ENCODE measurements at places on chromosomes 12 and 14.

GRCh38 chr12:114838480-114838879 is 154.5 kb upstream of the TBX3 start:
- no peak for DNase-seq

DNA sequence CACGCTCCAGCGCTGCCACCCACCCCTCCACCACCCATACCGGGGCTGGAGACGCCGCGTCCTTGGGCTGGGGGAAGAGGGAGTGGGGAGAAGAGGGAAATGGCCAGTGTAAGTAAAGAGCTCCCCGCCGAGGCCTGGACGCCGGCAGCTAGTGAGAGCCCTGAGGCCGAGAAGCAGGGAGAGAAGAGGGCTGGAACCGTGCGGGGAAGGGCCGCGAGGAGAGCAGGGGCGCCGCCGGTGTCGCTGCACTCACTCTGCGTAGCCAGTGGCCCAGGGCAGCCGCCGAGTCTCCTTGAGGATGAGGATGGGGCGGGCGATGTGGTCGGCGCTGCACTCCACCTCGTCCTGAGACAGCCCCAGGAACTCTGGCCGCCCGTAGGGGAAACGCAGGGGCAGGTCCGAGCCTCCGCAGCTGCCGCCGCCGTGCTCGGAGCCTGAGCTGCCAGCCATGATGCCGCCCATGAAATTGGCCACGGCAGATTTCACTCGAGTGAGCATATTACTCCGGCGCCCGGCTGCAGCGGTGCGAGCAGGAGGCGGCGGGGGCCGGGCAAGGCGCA is 631 bp downstream of the PPM1H start:
- DNase-seq, result peak; percentile 28

- DNase-seq, result no peak
Observed at GRCh38 chr12:18296909-18297280, 35.6 kb downstream of the PIK3C2G start.

DNA sequence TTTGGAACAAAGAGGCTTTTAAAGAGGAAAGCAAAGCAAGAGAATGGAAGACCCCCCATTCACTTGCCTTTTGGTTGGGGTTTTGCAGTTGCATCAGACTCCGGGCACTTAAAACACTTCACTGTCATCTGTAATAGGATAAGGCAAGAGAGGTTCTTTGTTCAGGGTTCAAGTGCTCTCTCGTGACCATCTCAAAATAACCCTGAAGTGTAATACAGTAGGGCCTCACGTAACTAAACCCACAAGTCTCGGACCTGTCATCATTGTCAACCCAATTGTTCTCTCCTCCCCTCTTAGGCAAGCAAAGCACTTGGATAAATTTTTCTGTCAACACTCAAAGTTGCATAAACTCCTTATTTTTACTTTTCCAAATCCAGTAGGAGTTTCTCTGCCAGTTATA is 26.9 kb upstream of the MYBPC1 start:
- no peak for DNase-seq

GRCh38 chr12:52305921-52306705 is 14.8 kb upstream of the KRT81 start:
- no peak for DNase-seq

DNA sequence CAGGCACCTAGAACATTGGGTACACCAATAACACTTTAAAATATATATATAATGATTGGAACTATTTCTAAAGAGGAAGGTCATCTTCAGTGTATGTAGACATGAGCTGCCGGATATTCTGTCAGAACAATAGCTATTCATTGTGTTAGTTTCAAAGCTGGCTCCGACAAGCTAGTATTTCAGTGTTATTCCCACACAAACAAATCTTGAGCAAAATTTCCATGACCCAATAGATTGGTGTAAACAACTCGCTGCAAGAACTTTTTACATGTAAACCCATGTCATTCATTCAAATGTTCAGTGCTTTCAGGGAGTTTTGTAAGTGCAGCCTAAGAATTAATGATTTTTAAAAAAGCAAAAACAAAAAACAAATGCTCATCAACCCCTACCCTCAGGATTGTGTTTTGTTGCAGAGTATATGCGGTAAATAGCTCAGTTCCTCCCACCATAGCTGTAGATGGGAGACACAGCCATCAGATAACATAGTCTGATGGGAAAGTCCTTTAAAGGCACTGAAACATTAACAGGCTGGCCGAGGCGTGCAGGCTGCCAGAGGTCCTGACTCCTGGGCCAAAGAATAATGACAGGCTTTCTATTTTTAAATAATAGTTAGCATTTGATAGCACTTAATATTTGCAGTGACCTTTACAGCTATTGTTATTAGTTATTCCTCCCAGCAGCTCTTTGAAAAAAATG is 150.3 kb upstream of the ARHGAP5 start:
- no peak for DNase-seq

- DNase-seq, result peak; percentile 54
Observed at GRCh38 chr12:10191865-10192264, 13.0 kb downstream of the TMEM52B start.

GRCh38 chr12:88325076-88325815 is 183.1 kb downstream of the TMTC3 start:
- DNase-seq, result no peak

- no peak for DNase-seq
Observed at GRCh38 chr14:58812050-58812910, 174.5 kb downstream of the DACT1 start.

- DNase-seq, result no peak
Observed at GRCh38 chr14:32407130-32407529, 78.0 kb downstream of the AKAP6 start.

GRCh38 chr12:1797991-1798640 is 22.2 kb upstream of the LRTM2 start:
- DNase-seq, result no peak

DNA sequence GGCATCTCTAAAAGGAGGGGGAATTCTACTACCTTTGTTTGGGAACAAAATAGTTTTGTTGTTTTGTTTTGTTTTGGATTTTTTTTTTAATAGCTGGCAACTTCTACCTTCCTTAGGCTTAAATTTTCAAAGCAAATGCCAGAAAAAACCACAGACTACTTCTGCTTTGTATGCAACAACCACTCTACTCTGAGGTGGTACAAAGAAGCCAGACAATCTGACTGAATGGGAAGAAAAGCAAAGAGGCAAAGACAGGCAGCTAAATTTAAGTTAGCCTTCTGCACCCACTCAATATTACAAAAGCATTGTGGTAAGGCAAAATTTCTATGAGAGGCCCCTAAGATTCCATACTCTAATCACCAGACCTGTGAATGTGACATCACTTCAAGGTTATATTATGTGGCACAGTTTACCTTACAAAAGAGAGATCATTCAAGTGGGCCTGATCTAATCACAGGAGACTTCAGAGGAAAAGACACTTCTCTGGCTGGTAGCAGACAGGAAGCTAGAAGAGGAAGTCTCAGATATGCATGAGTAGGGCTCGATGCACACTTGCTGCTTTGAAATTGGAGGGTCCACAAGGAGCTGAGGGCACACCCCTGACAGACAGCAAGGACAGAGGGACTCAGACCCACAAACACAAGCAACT is 566.6 kb downstream of the RPS29 start:
- DNase-seq, result no peak

DNA sequence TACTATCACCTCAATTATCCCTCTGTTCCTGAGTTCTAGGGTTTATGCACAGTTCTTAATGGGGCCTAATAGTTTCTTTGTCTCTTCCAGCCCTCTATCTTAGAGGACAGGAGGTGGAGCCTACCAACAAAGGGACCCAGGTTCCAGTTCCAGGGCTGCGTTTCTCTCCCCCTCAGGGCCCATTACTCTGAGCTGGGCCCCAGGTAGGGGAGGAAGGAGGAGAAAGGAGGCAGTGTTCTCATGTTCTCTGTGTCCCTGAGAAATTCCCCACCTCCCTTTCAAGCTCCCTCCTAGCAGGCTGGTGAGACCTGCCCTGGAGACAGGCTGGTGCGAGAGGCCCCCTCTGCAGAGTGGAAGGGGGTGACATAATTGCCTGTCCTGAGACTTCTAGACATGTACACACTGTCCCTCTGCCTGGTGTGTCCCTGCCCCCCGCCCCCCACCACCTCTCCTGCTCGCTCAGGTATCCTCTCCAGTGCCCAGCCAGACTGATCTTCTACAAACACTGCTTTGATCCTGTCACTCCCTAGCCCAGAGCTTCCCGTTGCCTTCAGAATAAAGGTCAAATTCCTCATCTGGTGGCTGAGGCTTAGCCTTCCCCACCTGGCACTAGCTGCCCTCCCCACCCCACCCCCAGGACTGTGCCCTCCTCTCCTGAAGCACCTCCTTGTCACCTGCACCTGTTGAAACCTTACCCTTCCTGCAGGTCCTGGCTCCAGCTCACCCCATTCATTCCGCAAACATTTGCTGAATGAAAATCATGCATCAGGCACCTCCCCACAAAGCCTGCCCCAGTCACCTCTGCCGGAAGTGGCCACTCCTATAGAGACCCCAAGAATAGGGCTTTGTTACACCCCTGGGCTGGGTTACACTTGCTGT is 21.1 kb upstream of the KRT8 start:
- DNase-seq, result no peak

GRCh38 chr12:26713885-26714383 is 119.1 kb downstream of the ITPR2 start:
- DNase-seq, result no peak

GRCh38 chr14:54085841-54086240 is 129.2 kb upstream of the BMP4 start:
- no peak for DNase-seq

DNA sequence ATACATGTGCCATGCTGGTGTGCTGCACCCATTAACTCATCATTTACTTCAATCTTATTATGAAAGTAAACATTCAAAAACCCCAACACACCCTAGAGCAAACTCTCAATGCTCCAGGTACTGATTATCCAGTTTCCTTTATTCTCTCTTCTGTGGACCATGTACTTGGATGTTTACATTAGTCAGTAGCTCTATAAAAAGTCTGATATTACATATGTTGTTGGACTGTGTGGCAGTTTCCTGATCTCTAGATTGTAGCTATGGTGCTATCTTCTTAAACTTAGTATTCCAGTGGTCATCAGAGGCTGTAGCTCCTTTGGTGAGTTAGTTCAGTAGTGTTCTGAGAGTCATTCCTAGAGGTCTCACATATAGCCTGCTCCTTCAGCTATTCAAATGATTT is 25.1 kb upstream of the ITGA5 start:
- DNase-seq, result no peak

GRCh38 chr12:25320123-25321006 is 69.6 kb upstream of the KRAS start:
- DNase-seq, result no peak

GRCh38 chr12:42361909-42362646 is 36.1 kb downstream of the PPHLN1 start:
- no peak for DNase-seq

- no peak for DNase-seq
Observed at GRCh38 chr12:92503971-92504593, 198.7 kb upstream of the PLEKHG7 start.

DNA sequence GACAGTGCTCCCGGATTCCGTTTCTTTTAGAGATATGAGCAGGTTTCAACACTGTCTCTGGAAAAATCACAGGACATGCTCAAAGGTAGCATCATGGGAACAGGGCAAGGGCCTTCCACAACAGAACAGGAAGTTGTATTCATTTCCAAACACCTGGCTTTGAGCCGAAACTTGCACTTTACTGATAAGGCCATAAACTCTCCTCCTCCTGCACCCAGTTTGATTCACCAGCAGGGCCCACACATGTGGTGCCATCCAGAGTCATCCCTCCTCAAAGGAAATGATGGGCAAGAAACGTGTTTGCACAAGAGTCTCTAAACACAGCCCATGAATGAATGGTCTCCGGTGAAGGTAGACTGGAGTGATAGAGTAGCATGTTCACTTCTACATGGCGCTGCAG is 268.4 kb upstream of the FKBP4 start:
- DNase-seq, result no peak

DNA sequence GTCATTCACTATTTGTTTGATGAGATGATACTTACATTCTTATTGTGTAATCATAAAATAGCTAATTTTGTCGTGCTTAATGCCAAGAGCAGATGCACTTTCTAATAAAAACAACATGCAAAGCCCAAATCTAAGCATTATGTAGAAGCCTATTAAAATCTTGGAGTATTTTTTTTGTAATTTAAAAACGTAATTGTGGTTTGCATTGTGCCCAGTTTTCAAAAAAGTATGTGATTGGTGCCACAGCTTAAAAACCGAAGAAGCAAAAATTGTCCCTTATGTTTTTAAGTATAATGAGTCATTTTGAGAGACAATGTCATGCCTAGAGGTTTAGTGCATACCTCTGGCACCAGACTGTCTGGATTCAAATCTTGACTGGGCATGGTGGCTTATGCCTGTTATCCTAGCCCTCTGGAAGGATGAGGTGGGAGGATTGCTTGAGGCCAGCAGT is 464.8 kb upstream of the RGS6 start:
- DNase-seq, result no peak

DNA sequence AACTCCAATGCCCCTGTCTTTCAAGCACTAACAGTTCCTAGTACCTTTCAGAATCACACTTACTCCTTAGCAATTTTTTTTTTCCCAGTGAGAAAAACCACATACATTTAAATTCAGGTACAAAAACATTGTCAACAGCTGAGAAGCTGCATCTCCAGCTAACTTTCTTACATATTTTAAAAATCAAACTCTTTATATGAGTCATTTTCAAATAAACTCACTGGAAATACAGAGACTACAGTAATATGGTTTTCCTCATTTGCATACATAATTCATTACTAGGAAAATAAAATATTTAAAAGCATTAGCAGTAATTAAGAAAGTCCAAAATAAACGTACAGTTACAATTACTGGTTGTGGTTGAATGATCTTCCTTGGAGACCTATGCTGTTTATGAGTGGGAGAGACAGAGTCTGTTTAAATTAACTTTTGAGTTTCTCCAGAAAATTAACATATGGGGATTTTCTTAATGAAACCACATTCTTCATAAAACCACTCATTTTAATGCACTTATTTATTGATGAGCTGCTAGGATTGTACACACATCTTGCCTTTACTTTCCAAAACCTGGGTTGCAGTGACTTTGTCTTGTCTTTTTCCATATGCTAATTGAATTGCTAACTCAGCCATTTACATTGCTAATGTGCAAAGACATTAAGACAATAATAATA is 9.8 kb downstream of the MUCL1 start:
- DNase-seq, result no peak

GRCh38 chr12:113650476-113650875 is 178.8 kb upstream of the LHX5 start:
- no peak for DNase-seq

DNA sequence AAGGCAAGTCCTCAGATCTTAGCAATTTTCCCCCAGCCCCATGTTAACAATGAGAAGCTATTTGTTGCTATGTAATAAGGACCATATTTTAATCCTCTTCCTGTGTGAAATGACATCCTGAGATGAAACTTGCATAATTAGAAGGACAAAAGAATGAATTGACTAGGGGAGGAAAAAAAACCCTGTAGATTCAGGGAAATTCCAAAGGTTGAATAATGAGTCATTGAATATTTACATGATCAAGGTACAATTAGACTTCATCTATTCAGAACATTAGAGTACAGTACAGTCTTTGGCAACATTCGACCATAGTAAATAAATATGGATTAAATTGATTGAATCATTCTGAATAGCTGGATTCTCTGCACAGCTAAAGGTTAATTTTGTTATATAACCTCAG is 9.4 kb downstream of the MYBPC1 start:
- DNase-seq, result no peak

GRCh38 chr14:50714450-50715073 is 46.5 kb upstream of the SAV1 start:
- DNase-seq, result peak; percentile 1

Data from NT2/D1 (cell line).